NCI-H69 (cell line): ENCODE measurements at places on chromosomes 11 and 22.

DNA sequence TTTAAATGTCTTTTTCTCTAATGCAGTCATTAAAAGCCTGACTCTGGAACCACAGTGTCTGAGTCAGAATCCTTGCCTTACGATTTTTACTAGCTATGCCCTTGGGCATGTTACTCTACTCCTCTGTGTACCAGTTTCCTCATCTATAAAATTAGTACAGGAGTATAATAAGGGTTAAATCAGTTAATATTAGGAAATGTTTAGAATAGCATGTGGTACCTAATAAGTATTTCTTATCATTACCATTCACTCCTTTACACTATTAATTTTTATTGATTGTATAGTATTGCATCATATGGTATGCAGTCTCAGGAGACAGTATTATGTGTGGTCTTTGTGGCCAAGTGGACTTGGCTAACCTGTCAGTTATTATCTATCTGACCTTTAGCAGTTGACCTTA is 68.2 kb downstream of the METTL15 start:
- DNase-seq: no peak

DNA sequence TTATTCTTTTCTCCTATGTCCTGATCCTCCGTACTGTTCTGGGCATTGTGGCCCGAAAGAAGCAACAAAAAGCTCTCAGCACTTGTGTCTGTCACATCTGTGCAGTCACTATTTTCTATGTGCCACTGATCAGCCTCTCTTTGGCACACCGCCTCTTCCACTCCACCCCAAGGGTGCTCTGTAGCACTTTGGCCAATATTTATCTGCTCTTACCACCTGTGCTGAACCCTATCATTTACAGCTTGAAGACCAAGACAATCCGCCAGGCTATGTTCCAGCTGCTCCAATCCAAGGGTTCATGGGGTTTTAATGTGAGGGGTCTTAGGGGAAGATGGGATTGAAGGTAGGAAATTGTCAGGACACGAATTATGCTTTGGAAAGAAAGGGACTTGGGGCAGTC is 843 bp downstream of the OR51T1 start:
- peak; percentile 88 for DNase-seq

DNA sequence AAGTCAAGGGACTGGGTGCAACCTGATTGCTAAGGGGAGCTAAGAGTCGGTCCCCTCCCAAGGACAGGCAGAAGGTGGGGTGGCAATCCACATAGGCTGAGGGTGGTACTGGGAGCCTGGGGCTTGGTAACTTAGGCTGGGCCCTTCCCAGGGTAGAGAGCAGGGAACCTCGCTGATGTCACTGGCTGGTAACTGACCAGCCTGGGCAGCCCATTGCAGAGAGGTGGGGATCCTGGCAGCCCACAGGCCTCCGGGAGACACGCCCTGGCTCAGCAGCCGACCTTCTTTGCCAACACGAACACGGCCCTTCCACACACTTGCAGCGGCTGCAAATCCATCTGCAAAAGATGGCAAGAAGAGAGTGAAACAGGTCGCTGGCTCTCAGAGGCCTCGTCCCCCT is 25.4 kb downstream of the A4GALT start:
- DNase-seq: no peak

DNA sequence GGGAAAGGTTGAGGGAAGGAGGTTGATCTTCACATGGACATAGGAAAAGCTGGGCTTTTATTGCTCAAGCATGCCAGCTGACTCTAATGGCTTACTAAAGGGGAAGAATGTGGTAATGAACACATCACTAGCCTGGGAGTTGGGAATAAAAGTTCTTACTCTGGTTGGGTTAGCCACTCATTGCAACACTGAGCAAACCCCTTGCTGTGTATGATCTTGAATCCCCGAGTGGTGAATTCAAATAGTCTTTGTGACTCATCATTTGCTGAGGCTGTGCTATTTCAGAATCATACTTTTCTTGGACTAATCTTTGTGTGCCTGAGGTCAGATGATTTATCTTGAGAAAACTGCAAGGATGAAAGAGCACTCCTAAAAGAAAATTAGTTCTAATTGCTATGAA is 304.1 kb upstream of the ANO5 start:
- DNase-seq: peak; percentile 21

- DNase-seq: peak; percentile 99
Measured at GRCh38 chr11:47176328-47177228, at the start of gene ARFGAP2. Gene ARFGAP2, minus strand, starts transcription at chr11:47176879. Its CDS starts 26 bp downstream, at chr11:47176853.

DNA sequence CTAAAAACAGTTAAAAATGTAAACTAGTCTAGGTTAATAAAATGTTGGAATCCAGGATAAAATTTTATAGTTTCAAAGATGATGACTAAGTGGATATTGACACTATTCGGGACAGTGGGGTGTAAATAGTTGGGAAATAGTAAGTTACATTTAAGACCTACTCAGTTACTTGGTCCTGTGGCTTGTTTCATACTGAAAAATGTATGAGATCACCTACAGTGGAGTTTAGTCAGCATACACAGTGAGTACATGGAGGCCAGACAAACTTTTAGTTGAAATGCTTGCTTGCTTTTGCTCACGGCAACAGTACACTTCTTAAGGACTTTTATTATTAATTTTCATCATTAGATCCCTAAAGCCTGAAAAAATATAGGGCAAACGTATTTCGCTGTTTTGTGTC is 16.1 kb downstream of the TRIM22 start:
- no peak for DNase-seq

- DNase-seq: peak; percentile 24
Measured at GRCh38 chr22:49017482-49018329, 810.0 kb downstream of the BRD1 start.

- DNase-seq: peak; percentile 87
Measured at GRCh38 chr11:88297863-88298262, 39.7 kb downstream of the CTSC start.

GRCh38 chr11:119567688-119568582 is 145.0 kb upstream of the THY1 start:
- peak; percentile 95 for DNase-seq

DNA sequence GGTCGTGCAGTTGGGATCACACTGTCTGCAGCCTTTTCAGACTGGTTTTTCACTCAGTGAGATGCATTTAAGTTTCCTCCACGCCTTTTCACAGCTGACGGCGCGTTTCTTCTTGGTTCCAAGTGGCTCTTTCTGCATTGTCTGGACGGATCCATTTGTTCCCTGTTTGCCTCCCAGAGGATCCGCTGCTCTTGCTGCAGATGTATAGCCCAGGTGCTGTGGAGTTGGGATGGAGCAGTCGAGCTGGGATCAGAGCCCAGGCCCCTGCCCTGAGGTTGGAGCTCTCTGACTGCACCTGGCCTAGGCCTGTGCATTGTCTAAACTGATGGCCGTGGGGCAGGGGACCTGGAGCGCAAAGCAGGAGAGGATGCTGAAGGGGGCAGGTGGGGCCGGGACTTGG is 51.6 kb downstream of the PARVB start:
- DNase-seq: no peak

GRCh38 chr22:35642305-35642741 is 5.9 kb upstream of the APOL6 start:
- no peak for DNase-seq

DNA sequence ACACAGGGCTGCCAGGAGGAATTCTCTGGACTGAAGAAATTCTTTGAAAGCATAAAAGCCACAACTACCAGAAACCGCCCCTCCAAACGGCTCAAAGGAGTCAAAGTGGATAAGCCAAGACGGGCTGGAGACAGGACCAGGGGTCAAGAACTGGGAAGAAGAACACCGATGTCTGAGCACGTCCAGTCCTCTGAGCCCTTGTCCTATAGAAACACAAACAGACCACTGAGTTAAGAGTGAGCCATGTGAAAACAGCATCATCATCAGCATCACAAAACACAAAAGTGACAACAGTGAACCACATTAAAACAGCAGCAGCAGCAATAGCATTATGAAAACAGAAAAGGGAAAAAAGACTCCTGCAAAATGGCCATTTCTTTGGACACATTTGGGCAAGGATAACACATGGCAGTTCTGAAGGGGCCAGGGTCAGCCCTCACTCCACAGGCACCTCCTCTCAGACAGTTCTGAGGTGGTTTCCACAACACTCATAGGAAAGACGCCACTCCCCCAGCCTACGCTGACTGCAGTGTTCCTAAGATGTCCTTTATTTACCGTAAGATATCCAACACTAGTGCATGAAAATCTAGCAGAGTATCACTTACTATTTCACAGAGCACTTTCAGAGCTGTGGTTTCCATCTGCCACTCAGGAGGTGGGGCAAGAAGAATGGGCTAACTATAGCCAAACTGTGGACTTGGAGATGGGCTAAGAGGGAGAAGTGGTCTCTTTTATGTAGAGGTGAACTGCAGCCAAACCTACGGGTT is 28.6 kb upstream of the YPEL1 start:
- DNase-seq: no peak

DNA sequence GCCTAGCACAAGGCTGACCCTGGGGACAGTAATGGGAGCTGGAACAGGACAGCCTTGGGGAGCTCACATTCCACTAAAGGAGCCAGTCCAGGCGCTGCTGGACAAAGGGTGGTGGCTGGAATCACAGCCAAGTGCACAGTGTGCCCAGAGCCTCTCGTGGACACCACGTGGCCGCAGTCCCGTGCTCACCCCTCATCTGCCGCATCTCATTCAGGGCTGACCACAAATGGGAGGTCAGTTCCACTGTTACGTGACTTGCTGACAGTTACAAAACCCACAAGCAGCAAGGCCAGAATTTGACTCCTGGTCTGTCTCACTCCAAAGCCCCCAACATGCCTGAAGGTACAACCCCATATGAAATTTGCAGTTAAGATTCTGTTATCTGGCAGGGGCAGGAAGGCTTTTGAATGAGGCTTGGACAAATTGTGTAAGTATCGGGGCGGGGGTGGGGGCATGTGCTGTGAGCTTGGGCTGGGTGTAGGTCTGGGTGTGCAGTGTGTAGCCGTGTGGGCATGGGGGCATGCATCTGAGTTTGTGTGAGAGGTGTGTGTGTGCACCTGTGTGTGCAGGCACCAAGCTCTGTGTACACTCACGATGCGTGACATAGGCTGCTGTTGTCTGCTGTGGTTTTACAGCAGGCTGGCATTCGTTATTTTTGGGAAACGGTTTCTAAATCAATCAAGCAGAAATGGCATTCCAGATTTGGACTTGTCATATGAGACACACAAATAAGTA is 301.7 kb downstream of the BRD1 start:
- no peak for DNase-seq

DNA sequence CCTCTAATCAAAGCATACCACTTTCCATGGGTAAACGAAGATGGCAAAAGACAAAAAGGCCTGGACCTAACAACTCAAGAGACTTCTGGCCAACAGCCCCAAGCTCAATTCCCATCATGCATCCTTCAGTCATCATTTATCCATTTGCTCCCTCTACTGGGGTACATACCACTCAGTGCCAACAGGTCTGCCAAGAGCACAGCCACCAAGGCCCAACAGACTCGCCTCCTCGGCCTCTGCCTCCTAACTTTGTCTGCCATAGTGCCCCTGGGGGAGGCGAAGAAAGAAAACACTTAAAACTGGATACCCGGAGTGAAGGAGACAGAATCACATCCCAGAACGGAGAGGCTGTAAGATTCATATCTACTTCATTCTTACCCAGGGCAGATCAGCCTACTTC is 1.1 kb downstream of the HYOU1 start:
- DNase-seq: no peak

- DNase-seq: no peak
Measured at GRCh38 chr11:134841411-134841810, 429.4 kb upstream of the B3GAT1 start.

- no peak for DNase-seq
Measured at GRCh38 chr11:57057561-57057960, 68.8 kb downstream of the OR5AK2 start.
